ENCODE measurements at places on chromosomes 16 and 17. TPM values are rescaled to one million over a fixed set of nuclear protein-coding genes. Genes with fewer than 3 reads are reported as not detected.

The SDR42E2 gene
- total RNA-seq, result 0.31 TPM

The ASPSCR1 gene
- total RNA-seq, result 49.7 TPM

The RNF227 gene
- 16.2 TPM for total RNA-seq

The PIRT gene
- 0.08 TPM for total RNA-seq

The KRTAP2-3 gene
- not detected for total RNA-seq

The LRRC37A gene
- total RNA-seq, result 10.2 TPM

The FOXJ1 gene
- 29.4 TPM for total RNA-seq

The SLC6A4 gene
- total RNA-seq, result 2.4 TPM

The TPSB2 gene
- total RNA-seq, result 49.5 TPM

The TBC1D3C gene
- not detected for total RNA-seq

The PRSS27 gene
- 6.7 TPM for total RNA-seq

The SYNGR3 gene
- 20.9 TPM for total RNA-seq

The SLC9A5 gene
- 6.8 TPM for total RNA-seq

The JPT1 gene
- 371 TPM for total RNA-seq

The RHBDL1 gene
- 9.8 TPM for total RNA-seq

The KCNJ18 gene
- total RNA-seq, result 0.68 TPM

The MSLN gene
- total RNA-seq, result 1.5 TPM

The PRCD gene
- total RNA-seq, result 3.2 TPM
